ENCODE measurements at places on chromosomes 3 and 15. TPM values are rescaled to one million over a fixed set of nuclear protein-coding genes. Genes with fewer than 3 reads are reported as not detected.

The TF gene
- total RNA-seq = 0.12 TPM

The A4GNT gene
- not detected for total RNA-seq

The SLC24A5 gene
- not detected for total RNA-seq

The ATOSA gene
- total RNA-seq = 26.2 TPM

The NRG4 gene
- not detected for total RNA-seq

The SLC7A14 gene
- total RNA-seq = 0.06 TPM

The SLC28A1 gene
- not detected for total RNA-seq

The IL20RB gene
- total RNA-seq = 0.44 TPM

The EEF1AKMT4 gene
- 5.9 TPM for total RNA-seq

The PPP1R2 gene
- 32.3 TPM for total RNA-seq

The MRAS gene
- 26.8 TPM for total RNA-seq

The GPR27 gene
- 0.54 TPM for total RNA-seq

The FSTL1 gene
- 767 TPM for total RNA-seq

The THUMPD3 gene
- total RNA-seq = 37.2 TPM

The LMCD1 gene
- 57.5 TPM for total RNA-seq

The IP6K2 gene
- total RNA-seq = 63.0 TPM

The HHLA2 gene
- not detected for total RNA-seq

The FHIT gene
- 1.1 TPM for total RNA-seq

The EXD1 gene
- not detected for total RNA-seq

All from cardiac ventricle fibroblast (primary cell).